ENCODE measurements at places on chromosomes 16 and 17. TPM values are rescaled to one million over a fixed set of nuclear protein-coding genes. Genes with fewer than 3 reads are reported as not detected.

TADA2A gene
- total RNA-seq = 19.0 TPM

C16orf74 gene
- 6.1 TPM for total RNA-seq

CCL3 gene
- total RNA-seq = not detected

ERBB2 gene
- total RNA-seq = 35.5 TPM

RIPOR1 gene
- total RNA-seq = 20.4 TPM

RAB11FIP3 gene
- 15.3 TPM for total RNA-seq

OR1A1 gene
- not detected for total RNA-seq

CRYBA1 gene
- total RNA-seq = not detected

SMIM36 gene
- total RNA-seq = not detected

VTN gene
- total RNA-seq = not detected

GDPD1 gene
- 0.45 TPM for total RNA-seq

NPIPB6 gene
- total RNA-seq = 0.17 TPM

FBXL16 gene
- 0.45 TPM for total RNA-seq

CRISPLD2 gene
- total RNA-seq = 75.3 TPM

TMEM235 gene
- not detected for total RNA-seq

NGFR gene
- total RNA-seq = under 0.01 TPM

HAS3 gene
- total RNA-seq = under 0.01 TPM

CIBAR2 gene
- total RNA-seq = not detected

All from bronchus fibroblast of lung (primary cell).